Stimulated activated CD8-positive, alpha-beta memory T cell treated with anti-CD3 and anti-CD28 coated beads, Interleukin-12 subunit alpha, Interleukin-12 subunit beta, amount 100 ng/mL, for 4 hours (primary cell): ENCODE measurements at places on chromosomes 1 and 21.

DNA sequence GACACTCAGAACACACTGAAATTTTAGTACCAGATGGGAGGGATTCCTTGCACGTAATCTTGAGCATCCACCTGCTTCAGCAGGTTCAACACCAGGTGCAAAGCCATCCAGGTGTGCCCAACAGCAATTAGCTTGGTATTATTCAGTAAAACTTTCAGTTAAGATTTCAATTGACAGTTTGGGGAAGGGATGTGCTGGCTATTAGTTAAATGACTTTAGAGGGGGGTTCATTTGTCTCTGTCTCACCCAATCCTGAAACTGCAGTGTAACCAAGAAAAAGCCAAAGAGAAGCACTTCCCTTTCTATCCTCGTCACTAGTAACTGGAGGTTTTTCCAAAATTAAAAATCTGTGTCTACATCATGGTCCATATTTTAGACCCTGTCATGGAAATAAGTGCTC, 90.9 kb downstream of the PIK3R3 start:
- DNase-seq: no peak

DNA sequence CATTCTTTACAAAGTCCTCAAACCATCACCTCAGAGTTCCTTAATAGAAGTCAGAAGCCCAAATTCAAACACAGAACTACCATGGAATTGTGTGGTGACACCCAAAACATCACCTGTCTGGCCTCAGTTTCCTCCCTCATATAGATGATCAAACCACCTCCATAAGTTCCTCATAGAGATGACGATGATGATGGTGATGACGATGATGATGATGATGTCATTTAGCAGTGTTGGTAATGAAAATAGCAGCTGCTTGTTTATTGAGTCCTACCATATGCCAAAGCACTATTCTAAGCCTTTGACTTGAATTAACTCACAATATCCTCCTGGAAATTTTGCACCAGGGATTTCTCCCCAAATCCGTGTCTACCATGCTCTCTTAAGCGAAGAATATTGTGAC, 139.9 kb downstream of the PROX1 start:
- DNase-seq: no peak

DNA sequence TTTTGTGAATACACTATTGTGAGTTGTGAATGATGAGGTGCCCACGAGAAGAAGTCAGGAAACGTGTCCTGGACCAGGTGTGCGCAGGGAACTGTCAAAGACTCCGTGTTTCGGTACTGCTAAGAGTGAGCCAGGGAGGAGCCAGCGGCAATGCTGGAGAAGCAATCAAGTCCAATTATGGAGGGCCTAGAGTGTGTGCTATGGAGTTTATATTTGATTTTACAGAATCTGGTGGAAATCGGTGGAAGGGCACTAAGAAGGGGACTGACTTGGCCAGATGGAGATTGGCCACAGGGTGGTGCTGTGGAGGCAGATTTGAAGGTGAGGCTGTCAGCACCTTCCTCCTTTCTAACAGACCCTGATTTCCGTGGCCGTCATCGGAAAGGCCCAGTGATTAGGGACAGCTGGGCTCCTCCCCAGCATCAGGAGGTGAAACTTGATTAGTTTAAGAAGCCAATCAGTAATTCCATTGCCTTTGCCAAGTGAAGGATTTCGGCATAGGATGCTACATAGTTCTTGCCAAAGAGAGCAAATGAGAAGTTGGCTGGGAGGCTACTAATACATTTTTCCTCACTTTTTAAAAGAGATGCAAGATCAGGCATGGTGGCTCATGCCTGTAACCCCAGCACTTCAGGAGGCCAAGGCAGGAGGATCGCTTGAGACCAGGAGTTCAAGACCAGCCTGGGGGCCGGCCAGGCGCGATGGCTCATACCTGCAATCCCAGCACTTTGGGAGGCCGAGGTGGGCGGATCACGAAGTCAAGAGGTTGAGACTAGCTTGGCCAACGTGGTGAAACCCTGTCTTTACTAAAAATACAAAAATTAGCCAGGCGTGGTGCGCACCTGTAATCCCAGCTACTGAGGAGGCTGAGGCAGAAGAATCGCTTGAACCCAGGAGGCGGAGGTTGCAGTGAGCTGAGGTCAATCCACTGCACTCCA, 7.0 kb downstream of the PTCH2 start:
- peak; percentile 69 for DNase-seq

- no peak for DNase-seq
Observed at GRCh38 chr1:198160222-198160621, 3.4 kb downstream of the NEK7 start.
